Osteocyte (in vitro differentiated cells): ENCODE measurements at places on chromosomes 11 and 22. TPM values are rescaled to one million over a fixed set of nuclear protein-coding genes. Genes with fewer than 3 reads are reported as not detected.
A peak's percentile ranks its signal among the peaks of the same experiment; 100 is the strongest.

The ENTHD1 gene
- not detected in 2 replicates for total RNA-seq

- peak; percentile 80 for DNase-seq
Observed at GRCh38 chr22:49298834-49299750, 528.6 kb downstream of the BRD1 start.

- DNase-seq: no peak
Observed at GRCh38 chr11:15988016-15988550, 368.3 kb downstream of the SOX6 start.

DNA sequence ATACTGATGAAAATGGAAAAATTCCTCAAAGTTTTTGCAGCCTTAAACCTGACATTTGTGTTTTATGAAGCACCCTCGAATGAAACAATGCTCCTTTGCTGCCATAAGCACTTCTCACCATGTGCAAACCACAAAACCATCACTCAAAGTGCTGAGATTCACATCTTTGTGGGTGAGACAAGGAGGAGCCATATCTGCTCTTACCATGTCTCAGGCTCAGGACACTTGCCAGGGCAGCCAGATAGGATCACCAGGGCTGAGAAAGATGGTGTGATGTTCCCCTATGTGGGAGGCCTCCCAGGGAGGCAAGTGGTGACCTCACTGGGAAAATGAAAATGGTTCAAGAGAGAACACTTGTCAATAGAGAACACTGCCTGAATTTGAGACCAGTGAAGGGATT, 120.4 kb downstream of the CCDC34 start:
- no peak for DNase-seq

DNA sequence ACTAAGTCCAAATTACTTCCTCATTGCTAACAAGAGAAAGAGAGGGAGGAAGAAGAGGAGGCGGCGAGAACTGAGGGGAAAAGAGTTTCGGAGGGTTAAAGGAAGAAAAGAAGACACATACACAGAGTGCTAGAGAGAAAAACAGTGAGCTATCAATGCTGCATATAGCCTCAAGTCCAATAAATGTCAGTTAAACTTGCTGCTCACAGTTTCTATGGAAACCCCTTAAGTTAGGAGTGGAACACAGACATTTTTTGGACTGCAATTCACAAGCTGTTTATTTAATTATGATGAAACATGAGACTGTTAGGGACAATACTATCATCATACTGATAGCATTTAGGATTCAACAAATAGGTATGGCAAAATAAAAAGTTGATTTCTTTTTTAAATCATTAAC, 1320.4 kb downstream of the LRRC4C start:
- DNase-seq: no peak

DNA sequence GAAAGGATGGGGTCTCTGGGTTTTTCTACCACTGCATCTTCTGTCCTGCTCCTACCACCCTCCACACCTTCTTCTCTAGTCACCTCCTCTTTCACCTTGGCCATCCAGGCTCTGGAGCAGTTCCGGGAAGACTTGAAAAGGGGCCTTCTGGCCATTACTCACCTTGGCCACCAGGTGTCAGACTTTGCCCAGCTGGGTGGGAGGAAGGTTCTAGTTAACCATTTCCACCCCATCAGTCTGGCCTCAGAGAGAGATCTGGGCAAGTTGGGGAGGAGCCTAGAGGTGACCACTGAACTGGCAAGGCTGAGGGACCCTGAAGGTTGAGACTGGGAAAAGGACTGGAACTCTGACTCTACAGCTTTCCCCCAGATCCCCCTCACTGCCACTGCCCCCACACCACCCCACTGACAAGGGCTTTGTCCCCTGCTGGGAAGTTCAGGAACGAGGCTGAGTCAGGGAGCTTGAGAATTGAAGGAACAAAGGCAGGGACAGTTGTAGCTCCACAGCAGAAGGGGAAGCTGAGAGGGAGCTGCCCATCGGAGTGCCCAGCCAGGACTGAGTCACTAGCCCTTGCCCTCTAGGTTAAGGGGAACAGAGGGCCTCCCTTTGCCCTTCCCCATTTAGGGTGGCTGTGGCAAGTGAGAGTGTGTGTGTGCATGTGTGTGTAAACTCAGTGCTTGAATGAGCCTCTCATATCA, 3.7 kb upstream of the POLD4 start:
- DNase-seq: no peak
